D341Med (cell line): ENCODE measurements at places on chromosomes 4 and X.

DNA sequence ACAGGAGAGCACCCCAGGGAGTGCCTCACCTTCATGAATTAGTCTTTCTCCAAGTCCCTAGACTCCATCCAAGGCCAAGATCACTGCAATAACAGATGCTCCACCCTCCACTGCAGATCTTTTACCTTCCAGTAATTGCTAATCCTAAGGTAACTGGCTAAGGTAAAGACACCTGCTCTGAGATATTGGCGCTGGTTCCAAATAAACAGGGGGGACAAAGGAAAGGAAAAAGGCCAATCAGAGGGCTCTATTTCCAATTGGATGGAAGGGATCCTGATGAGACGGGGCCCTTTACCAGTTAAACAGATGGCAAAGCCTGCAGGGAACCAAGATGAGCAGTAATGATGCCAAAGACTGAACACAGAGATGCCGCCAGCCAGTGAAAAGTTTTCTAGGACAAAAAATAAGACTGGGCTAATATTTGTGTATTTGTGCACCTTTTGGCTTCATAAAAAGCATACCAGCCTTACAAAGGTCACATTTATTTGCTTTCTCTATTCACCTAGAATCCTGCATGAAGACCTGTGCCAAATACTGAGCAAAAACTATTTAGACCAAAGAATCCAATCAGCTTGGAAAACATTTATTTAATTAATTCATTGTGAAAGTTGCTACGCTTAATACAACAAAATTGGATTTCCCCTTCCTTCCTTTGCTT, 148.5 kb downstream of the PPP3CA start:
- DNase-seq = no peak

GRCh38 chr4:2934077-2934812, 29.0 kb downstream of the NOP14 start:
- DNase-seq = no peak

DNA sequence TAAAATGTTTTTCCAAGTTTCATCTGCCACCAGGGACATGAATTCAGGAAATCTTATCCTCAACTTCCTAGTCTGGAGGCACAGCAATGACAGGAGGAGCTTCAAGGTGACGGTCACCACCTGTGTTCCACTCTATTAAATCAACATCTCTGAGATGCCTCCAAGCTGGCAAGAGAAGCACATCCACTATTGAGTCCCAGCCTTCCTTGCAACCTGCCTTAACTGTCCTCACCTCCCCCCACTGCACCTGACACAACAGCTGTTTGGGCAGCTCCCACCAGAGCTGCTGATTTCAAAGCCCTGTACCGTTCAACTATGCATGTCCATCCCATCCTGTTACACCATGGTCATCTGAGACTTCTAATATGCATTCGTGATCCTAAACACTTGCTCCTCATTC, 123.4 kb downstream of the COL25A1 start:
- DNase-seq = no peak

GRCh38 chrX:70289168-70289792, 447 bp downstream of the PDZD11 start:
- DNase-seq = no peak

- DNase-seq = no peak
These were observed 8.7 kb upstream of the ABLIM2 start for GRCh38 chr4:8167291-8167690.

GRCh38 chr4:155007660-155008176, 200.7 kb upstream of the NPY2R start:
- no peak for DNase-seq

- DNase-seq = no peak
These were observed 211.3 kb downstream of the TENM3 start for GRCh38 chr4:182454440-182455013.

- no peak for DNase-seq
These were observed 5.6 kb upstream of the THOC2 start for GRCh38 chrX:123738378-123738940.
